ENCODE measurements at places on chromosomes 1 and 21.

DNA sequence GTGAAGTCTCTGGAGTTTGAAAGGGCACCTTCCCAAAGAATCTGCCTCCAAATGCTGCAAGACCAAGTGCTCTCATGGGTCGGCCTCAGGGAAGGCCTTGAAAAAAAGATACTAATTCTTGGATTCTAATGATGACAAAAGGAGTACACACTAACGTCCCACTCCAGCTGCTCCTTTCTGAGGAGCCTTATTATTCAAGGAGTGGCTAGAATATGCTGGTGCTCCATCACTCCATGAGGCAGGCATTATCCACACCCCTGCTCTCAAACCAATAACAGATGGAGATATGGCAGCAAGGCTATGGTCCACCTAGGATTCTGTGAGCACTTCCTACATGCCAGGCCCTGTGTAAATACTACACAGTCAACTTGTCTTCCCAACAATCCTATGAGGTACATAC lies 54.4 kb downstream of the FAM78B start:
- DNase-seq = no peak

GRCh38 chr1:228314658-228315483 lies 91.8 kb downstream of the TRIM11 start:
- no peak for DNase-seq

- DNase-seq = no peak
Observed at GRCh38 chr1:41674522-41674921, 190.0 kb upstream of the EDN2 start.

DNA sequence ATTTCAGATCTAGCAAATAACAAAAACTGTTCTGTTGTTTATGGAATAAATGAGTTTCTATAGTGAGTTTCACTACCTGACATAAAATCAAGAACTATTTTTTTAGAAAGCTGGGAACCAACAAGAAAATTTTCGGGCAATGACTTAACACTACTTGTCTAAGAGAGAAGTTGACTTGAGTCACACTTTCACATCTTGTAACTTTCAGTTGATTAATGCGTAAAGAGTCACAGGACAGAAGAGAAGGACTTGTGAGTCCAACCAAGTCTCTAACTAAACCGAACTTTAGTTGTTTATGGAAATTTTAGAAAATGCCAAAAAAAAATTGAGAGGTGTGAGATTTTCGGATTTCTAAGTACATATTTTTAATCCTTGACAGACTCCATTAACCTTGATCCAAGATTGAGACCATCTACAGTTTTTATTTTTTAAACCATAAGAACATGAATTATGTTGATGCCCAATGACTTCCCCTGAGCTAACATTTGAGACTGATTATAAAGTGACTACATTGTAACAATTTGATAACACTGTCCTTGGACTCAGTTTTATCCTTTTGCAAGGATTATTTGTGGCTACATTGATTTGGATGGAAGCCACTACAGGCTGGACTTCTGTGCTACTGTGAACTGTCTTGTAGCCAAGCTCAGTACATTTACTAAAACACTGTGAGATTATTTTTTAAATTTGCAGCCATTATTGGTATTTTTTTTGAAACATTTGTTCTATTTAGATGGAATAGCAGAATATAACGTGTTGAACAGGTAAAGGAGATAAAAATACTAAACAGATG lies 284.0 kb downstream of the PTPRC start:
- no peak for DNase-seq

All from GM04504 (cell line).